ENCODE measurements at places on chromosomes 7 and 10.
A peak's percentile ranks its signal among the peaks of the same experiment; 100 is the strongest.

GRCh38 chr10:133528845-133529575 is 1.8 kb downstream of the CYP2E1 start:
- DNase-seq, result peak; percentile 67

GRCh38 chr7:28688651-28689050 is 269.5 kb downstream of the TRIL start:
- DNase-seq, result no peak

- no peak for DNase-seq
Observed at GRCh38 chr7:105639667-105640493, 58.6 kb upstream of the EFCAB10 start.

DNA sequence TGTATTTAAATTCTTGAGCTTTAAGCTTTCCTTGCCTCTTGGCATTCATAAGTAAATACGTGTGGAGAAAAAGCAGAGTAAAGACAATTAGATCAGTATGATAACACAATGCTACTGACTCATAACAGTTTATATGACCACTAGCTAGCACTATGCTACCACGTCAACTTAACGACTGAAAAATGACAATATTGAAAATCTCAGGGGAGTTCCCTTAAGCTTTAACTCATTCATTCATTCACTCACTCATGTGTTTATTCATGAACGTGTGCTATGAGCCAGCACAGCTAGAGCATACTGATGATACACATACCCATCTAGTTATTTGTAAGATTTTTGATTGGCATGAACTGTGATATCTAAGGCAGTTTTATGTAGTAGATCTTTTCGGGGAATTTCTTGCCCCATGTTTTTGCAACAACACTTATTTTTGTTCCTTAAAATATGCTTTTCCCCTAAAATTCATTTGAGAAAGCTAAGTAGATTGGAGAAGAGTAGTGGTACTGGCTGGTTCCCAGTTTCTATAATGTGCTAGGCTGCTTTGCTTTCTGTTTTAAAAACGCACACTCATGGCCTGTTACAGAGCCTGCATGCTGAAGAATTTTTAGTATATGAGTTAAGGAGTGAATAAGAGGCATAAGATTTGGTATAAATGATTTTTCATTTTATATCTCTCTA is 57.4 kb upstream of the ACBD5 start:
- DNase-seq, result peak; percentile 21

DNA sequence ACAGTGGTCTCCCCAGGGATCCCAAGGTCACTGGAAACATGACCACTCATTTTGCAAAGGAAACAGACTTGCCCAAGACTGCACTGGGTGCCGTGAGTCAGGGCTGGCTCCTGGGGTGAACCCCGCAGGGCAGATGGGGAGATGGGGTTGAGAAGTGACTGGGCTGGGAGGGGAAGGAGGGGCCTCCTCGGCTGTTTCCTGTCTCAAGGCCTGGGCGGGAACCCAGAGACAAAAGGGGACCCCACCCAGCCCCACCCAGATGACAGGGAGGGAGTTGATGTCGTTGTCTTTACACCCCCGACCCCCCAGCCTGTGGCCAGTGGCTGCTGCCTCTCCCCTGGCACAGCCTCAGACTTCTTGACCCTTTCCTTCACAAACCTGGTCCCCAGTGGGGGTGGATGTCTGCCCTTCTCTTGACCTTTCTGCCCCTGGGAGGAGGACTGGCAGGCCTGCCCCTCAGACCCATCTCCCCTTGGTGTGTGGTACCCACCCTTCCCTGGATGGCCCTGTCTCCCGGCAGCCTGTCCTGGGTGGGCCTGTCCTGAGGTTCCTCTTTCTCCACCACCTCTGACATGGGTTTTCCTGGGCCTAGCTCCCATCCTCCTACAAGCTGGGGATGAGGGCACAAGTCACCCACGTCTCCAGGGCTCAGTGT is 1.4 kb downstream of the MYO1G start:
- DNase-seq, result peak; percentile 65

DNA sequence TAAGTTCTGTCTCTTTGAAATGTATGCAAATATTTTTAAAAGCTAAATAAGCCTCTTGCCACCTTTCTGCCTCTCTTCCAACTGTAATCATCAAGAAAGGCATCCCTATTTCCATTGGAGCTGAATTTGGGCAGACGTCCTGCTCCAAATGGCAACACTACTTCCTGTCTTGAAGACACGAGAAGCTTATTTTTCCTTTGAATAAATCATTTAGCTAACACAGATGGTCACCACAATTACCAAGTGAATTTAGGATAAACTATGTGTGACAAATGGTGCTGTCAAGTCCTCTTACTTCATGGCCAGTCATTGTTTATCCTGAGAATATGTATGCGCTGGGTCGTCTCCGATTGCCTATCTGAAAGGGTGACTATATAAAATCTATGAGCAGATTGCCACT is 268.0 kb downstream of the ANKRD7 start:
- DNase-seq, result no peak

DNA sequence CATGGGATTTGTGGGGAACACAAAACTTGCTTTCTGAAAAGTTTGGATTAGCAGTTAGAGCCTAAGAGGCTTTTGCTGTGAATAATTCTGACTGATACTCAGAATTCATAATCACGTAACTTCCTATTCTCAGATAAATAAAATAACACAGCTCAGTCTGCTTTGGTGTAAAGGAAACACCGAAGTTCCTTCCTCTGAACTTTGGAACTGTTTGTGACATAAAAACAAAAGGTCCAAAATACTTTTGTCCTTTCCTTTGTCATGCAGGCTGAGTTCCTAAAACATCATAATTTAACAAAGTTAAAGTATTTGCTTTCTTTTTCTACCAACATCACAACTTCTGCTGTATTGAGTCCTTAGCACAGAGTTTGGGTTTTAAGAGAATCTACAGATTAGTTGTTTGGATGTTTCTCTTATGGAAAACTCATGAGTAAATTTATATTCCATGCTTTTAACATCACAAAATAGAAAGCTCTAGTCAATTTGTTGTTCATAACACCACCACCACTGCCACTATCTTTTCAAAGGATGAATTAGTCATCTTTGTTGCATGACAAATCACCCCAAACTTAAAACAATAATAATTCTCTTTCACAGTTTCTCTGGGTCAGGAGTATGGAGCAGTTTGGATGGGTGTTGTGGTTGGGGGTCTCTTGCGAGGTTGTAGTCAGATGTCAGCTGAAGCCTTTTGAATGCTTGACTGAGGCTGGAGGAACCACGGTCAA is 123.4 kb downstream of the REEP3 start:
- DNase-seq, result no peak

GRCh38 chr10:8158193-8159071 is 103.9 kb downstream of the GATA3 start:
- no peak for DNase-seq

- DNase-seq, result no peak
Observed at GRCh38 chr7:75915416-75916156, 631 bp downstream of the POR start.

- no peak for DNase-seq
Observed at GRCh38 chr10:86644152-86644793, 10.1 kb upstream of the OPN4 start.

- no peak for DNase-seq
Observed at GRCh38 chr10:49502358-49502757, 36.6 kb downstream of the ERCC6 start.

GRCh38 chr10:43350686-43351085 is 20.8 kb upstream of the FXYD4 start:
- no peak for DNase-seq

GRCh38 chr10:48603421-48604038 is 1.3 kb downstream of the ARHGAP22 start:
- DNase-seq, result no peak

GRCh38 chr10:86775056-86775869 is 18.8 kb downstream of the BMPR1A start:
- DNase-seq, result no peak

DNA sequence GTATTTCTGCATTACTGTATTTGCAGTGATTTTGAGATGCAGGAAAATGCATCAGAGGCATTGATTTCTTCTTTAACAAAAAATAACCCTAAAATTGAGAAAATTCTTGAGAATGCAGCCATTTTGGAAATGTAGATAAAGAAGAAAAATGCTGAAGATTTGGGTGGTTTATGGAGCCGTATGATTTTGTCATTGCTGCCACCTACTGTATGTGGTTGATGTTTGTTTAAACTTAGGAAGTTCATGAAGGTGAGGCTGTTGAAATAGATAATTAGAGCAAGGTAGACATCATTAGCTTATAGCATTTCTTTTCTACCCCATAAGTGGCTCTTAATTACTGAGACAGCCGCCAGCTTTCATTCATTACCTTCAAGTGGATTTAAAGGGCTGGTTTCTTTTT is 92.1 kb upstream of the SAMD8 start:
- peak; percentile 15 for DNase-seq

DNA sequence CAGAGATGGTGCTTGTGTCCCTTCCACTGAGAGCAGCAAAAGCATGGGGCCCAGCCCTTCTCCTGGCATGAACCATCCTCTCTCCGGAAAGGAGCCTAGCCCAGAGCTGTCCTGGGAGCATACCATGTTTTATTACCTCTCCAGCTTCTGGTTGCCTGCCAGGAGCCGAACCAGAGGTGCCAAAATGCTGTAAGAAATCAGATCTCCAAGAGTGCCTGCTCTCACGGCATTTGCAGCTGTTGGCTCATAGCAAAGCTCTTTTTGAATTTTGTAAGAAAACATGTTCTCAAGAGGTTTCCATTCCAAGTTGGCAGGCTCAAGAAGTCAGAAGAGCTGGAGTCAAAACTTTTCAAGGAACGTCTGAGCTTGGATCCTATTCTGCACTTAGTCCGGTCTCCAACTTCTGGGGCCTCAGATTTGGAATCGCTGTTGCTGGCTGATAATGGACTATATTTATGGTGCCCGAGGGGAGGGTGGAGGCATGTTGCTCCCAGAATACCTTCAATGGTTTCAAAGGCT is 211.7 kb upstream of the MKI67 start:
- DNase-seq, result no peak

GRCh38 chr10:7969623-7970022 is 84.9 kb upstream of the GATA3 start:
- DNase-seq, result no peak

DNA sequence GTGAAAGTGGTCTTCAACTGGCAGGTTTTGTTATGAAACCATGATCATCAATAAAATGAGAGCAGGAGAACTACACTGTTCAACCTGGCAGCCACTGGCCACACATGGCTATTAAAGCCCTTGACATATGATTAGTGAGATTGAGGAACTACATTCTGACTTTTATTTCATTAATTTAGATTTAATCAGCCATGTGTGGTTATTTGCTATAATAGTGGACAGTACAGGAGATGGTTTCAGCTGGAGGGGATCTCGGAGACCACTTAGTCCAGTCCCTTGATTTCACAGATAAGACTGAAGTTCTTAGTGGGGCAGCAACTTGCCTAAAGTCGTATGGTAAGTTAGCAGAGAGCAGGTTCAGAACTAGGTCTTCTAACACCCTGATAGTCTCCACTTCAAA is 111.7 kb upstream of the BMPER start:
- no peak for DNase-seq

DNA sequence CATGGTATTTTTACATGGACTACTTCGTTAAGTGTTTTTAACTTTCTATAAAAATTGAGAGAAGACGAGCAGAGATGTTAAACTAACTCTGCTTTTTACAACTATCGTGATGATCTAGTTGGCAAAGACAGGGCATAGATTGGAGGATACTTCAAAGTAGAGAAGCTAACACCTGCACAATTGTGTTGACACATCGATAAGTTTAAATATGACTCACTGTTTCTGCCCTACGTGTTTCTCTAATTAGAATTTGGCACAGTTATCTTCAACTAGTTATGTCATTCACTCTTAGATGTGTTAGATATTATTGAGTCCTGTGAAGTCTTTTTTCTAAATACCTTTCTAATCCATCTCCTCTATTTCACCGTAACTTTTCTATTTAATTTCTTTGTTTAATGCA is 68.5 kb upstream of the FERD3L start:
- no peak for DNase-seq
